ENCODE measurements at places on chromosomes 5 and 9. TPM values are rescaled to one million over a fixed set of nuclear protein-coding genes. Genes with fewer than 3 reads are reported as not detected.

The SYK gene
- total RNA-seq, result 0.36 TPM

The ADGRD2 gene
- not detected for total RNA-seq

The CARTPT gene
- 148 TPM for total RNA-seq

The ERGIC1 gene
- 67.1 TPM for total RNA-seq

The NANS gene
- total RNA-seq, result 41.4 TPM

The TUBB4B gene
- 134 TPM for total RNA-seq

The ZNF474 gene
- total RNA-seq, result not detected

The EIF4E1B gene
- 0.54 TPM for total RNA-seq

The ADAMTS2 gene
- total RNA-seq, result 1.5 TPM

The RASEF gene
- total RNA-seq, result 0.28 TPM

The TXNDC8 gene
- not detected for total RNA-seq

- H3K4me3 ChIP-seq, result peak within 1 kb of the TSS; percentile 89
- H3K4me1 ChIP-seq, result peaks cover 13% of the 10 kb centered on the region
- DNase-seq, result peak; percentile 54
- H3K27ac ChIP-seq, result no peak within 1 kb of the TSS
Observed at GRCh38 chr5:169300468-169301385, at the start of gene SLIT3. TSS of gene SLIT3 (minus strand) at chr5:169301139. CDS start at chr5:169300709, 430 bp downstream.

DNA sequence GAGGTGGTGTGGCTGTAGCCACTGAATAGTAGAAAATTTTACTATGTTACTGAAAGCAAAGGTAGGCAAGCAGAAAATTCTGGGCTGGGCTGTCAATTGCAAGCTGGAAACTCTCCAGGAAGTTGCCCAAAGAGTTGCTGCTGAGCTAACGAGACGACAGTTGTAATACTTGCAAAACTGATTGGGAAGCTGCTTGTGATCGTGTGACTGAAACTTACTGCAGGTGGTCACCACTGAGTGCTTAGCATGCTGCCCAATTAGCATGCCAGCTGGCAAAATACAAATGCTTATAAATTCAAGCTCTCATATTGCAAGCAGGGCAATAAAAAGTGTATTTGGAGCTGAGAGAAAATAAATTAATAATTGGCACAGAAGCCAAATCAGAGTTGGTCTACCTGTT lies 758.5 kb upstream of the EDIL3 start:
- H3K27me3 ChIP-seq, result no peaks in the 10 kb centered on the region
- H3K36me3 ChIP-seq, result no peaks in the 10 kb centered on the region
- H3K27ac ChIP-seq, result no peak overlapping the region

- no peak overlapping the region for H3K4me3 ChIP-seq
- H3K27me3 ChIP-seq, result no peaks in the 10 kb centered on the region
- H3K27ac ChIP-seq, result no peak overlapping the region
- no peak for DNase-seq
- H3K36me3 ChIP-seq, result no peaks in the 10 kb centered on the region
- H3K4me1 ChIP-seq, result no peaks in the 10 kb centered on the region
Observed at GRCh38 chr5:168995024-168995423, 305.9 kb downstream of the SLIT3 start.

- no peaks in the 10 kb centered on the region for H3K27me3 ChIP-seq
- no peak overlapping the region for H3K27ac ChIP-seq
- peaks cover 25% of the 10 kb centered on the region for H3K4me1 ChIP-seq
- no peaks in the 10 kb centered on the region for H3K36me3 ChIP-seq
- H3K4me3 ChIP-seq, result no peak overlapping the region
- DNase-seq, result no peak
Observed at GRCh38 chr5:38541174-38541725, 15.2 kb downstream of the LIFR start.

- H3K27me3 ChIP-seq, result no peaks in the 10 kb centered on the region
- no peak overlapping the region for H3K27ac ChIP-seq
- H3K36me3 ChIP-seq, result no peaks in the 10 kb centered on the region
- H3K4me1 ChIP-seq, result peaks cover 7% of the 10 kb centered on the region
Observed at GRCh38 chr9:106722051-106722753, 140.8 kb upstream of the ZNF462 start.

DNA sequence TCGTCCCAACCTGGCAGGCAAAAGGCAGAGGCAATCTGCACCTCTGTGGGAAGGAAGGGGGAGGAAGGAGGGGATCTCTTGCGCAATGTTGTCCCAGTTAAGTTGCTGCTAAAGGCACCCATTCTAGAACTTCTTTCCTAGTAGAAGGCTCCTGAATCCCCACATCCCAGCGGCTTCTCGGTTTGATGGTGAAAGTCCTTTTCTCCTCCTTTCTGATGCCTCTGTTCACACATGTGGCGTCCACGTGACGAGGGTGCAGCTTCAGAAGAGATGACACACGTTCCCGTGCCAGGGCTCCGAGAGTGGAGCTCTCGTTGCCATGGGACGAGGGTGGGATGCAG lies 96.9 kb upstream of the FCN2 start:
- no peaks in the 10 kb centered on the region for H3K4me1 ChIP-seq
- peaks cover 3% of the 10 kb centered on the region for H3K36me3 ChIP-seq
- no peak overlapping the region for H3K4me3 ChIP-seq
- no peak for DNase-seq

- peaks cover 2% of the 10 kb centered on the region for H3K27me3 ChIP-seq
- H3K36me3 ChIP-seq, result peaks cover 8% of the 10 kb centered on the region
- no peak overlapping the region for H3K27ac ChIP-seq
- H3K4me1 ChIP-seq, result peaks cover 2% of the 10 kb centered on the region
- DNase-seq, result no peak
- no peak overlapping the region for H3K4me3 ChIP-seq
Observed at GRCh38 chr5:143117821-143118220, 285.7 kb downstream of the NR3C1 start.

- H3K4me1 ChIP-seq, result no peaks in the 10 kb centered on the region
- H3K4me3 ChIP-seq, result no peak overlapping the region
- peaks cover 4% of the 10 kb centered on the region for H3K36me3 ChIP-seq
- H3K27me3 ChIP-seq, result peaks cover 1% of the 10 kb centered on the region
Observed at GRCh38 chr5:33650911-33651310, 210.1 kb downstream of the TARS1 start.

DNA sequence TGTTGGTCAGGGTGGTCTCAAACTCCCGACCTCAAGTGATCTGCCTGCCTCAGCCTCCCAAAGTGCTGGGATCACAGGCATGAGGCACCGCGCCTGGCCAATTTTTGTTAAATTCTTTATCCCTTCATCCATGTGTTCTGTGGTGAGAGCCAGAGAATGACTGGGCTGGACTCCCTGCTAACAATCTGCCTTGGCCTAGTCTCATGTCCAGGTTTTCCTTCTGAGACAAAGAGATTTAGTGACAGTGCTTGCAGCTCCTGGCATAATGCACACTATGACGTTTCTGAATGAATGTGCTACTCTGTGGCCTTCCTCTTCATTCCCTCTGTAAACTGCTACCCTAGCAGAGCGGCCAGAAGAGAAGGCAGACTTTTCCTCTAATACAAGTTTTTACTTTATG lies 79.3 kb downstream of the FOXD1 start:
- no peaks in the 10 kb centered on the region for H3K4me1 ChIP-seq
- no peaks in the 10 kb centered on the region for H3K36me3 ChIP-seq
- no peak overlapping the region for H3K27ac ChIP-seq
- H3K27me3 ChIP-seq, result no peaks in the 10 kb centered on the region
- DNase-seq, result no peak

- no peak overlapping the region for H3K27ac ChIP-seq
- no peak overlapping the region for H3K4me3 ChIP-seq
- no peak for DNase-seq
- no peaks in the 10 kb centered on the region for H3K36me3 ChIP-seq
Observed at GRCh38 chr5:169112016-169112415, 188.9 kb downstream of the SLIT3 start.

DNA sequence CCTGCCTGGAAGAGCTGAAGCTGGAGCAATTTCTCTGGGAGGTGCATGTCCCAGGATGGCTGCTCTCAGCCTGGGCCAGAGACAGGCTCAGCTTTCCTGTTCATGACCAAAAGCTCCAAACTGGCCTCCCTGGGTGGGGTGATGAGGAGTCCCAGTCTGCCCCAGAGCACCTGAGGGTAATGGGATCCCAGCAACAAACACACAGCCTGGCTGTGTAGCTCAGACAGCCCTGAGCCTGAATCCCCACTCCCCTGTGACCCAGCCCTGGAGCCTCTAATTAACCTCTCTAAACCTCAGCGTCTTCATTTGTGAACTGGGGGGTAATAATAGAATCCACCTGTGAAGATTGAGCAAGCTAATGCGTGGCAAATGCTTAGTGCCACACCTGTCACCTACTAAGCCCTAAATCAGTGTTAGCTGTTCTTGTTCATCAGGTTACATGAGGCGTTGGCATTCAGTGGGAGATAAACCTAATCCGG lies 67.5 kb downstream of the HSPA4 start:
- H3K27ac ChIP-seq, result no peak overlapping the region
- H3K36me3 ChIP-seq, result no peaks in the 10 kb centered on the region
- H3K4me1 ChIP-seq, result peaks cover 6% of the 10 kb centered on the region
- peak overlapping the region; percentile 37 for H3K4me3 ChIP-seq
- no peak for DNase-seq

DNA sequence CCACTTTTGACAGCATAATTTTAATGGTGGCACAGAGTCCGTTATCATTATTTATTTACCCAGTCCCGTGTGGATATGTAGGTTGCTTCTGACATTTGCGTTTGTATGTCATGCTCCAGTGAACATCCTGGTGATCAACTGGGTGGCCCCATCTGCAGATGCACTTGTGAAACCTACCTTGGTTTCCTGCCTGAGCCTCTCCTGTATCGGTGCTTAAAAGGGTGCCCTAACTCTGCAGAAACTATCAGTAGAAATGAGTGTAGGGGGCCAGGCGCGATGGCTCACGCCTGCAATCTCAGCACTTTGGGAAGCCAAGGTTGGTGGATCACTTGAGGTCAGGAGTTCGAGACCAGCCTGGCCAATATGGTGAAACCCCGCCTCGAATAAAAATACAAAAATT lies 92.1 kb upstream of the IER5L start:
- no peaks in the 10 kb centered on the region for H3K36me3 ChIP-seq
- H3K4me3 ChIP-seq, result no peak overlapping the region
- H3K27me3 ChIP-seq, result peaks cover 4% of the 10 kb centered on the region
- H3K27ac ChIP-seq, result no peak overlapping the region
- no peak for DNase-seq

- no peak overlapping the region for H3K4me3 ChIP-seq
- no peak for DNase-seq
- peaks cover 8% of the 10 kb centered on the region for H3K4me1 ChIP-seq
- H3K27ac ChIP-seq, result no peak overlapping the region
- no peaks in the 10 kb centered on the region for H3K27me3 ChIP-seq
Observed at GRCh38 chr9:16834817-16835216, 35.7 kb downstream of the BNC2 start.

DNA sequence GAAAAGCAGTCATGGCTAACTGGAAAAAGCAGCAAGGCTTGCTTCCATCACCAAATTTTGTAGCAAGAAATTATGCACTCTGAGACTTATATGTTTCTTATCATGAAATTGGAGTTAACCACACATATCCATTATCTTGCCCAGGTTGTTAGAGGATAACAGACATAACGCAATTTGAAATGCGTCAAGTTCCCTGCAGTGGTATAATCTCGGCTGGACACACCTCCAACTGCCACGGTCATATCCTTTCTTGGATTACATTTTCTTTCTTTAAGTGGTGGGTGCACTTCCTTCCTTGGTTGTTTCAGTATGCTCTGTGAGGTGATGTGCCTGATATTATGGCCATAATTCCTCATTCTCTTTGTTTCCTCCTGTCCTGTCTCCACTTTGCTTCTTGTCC lies 695.0 kb upstream of the DMAC1 start:
- no peak overlapping the region for H3K4me3 ChIP-seq
- H3K27ac ChIP-seq, result no peak overlapping the region
- no peak for DNase-seq
- H3K4me1 ChIP-seq, result peaks cover 5% of the 10 kb centered on the region
- no peaks in the 10 kb centered on the region for H3K36me3 ChIP-seq

DNA sequence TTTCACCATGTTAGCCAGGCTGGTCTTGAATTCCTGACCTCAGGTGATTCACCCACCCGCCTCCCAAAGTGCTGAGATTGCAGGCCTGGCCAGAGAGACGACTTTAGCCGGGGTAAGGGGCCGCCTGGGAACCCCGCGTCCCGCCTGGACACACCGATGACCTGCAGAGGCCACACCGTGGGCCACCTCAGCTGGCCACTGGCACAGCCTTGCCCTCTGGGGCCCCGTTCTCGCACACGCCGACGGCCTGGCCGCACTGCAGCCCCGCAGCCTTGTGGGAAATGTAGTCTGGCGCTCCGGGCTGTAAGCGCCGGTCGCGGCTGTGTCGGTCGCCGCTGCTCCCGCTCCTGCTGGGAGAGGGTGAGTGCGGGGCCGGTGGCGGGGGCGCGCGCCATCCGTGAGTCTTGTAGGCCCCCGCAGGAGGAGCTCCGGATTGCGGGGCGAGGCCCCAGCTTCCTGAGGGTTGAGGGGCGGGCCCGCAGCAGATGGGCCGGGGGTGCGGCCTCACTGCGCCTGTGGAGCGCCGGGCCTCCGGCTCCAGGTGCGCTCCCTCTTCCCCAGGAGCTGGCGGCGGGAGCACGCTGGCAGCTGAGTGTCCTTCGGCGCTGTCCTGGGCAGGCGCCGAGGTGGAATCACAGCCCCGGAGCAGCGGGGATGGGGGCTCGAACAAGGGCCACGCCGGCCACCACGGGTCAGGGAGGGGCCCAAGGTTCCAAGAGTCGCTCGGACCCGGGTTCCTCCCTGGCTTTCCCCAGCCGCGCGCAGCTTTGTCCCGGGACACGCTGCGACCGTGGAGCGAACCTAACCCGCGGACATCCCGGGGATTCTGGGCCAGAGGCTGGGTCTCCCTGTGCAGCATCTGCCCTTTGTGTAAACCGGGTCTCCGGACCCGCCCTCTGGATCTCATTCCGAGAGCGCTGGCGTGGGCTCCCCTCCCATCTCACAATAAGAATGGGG lies at the start of gene ZFP2:
ZFP2 (plus strand) TSS at position 299 of the 957 bp plus-strand sequence. CDS start 35,401 bp downstream, outside the sequence.
- DNase-seq, result peak; percentile 70
- no peak within 1 kb of the TSS for H3K27ac ChIP-seq
- H3K4me1 ChIP-seq, result peaks cover 3% of the 10 kb centered on the region

GRCh38 chr5:173016598-173017046 lies 33.1 kb downstream of the ATP6V0E1 start:
- H3K4me3 ChIP-seq, result no peak overlapping the region
- H3K36me3 ChIP-seq, result peaks cover 17% of the 10 kb centered on the region
- H3K27me3 ChIP-seq, result no peaks in the 10 kb centered on the region
- H3K27ac ChIP-seq, result peak overlapping the region; percentile 78

- H3K27me3 ChIP-seq, result no peaks in the 10 kb centered on the region
- DNase-seq, result no peak
- no peaks in the 10 kb centered on the region for H3K4me1 ChIP-seq
- H3K36me3 ChIP-seq, result no peaks in the 10 kb centered on the region
- H3K27ac ChIP-seq, result no peak overlapping the region
Observed at GRCh38 chr5:11302663-11303062, 541.6 kb upstream of the DAP start.

- H3K27me3 ChIP-seq, result peaks cover 13% of the 10 kb centered on the region
- peaks cover 53% of the 10 kb centered on the region for H3K36me3 ChIP-seq
- DNase-seq, result peak; percentile 70
- H3K4me1 ChIP-seq, result peaks cover 44% of the 10 kb centered on the region
- H3K27ac ChIP-seq, result peak within 1 kb of the TSS; percentile 84
Observed at GRCh38 chr5:141412854-141413539, at the start of gene PCDHGA10. TSS of gene PCDHGA10 (plus strand) at chr5:141412987. CDS start at chr5:141413176, 189 bp downstream.

- DNase-seq, result no peak
- no peaks in the 10 kb centered on the region for H3K27me3 ChIP-seq
- peaks cover 57% of the 10 kb centered on the region for H3K36me3 ChIP-seq
- no peaks in the 10 kb centered on the region for H3K4me1 ChIP-seq
Observed at GRCh38 chr5:171397190-171397589, 9.5 kb downstream of the NPM1 start.

GRCh38 chr5:14783691-14784090 lies 87.9 kb downstream of the ANKH start:
- H3K4me3 ChIP-seq, result no peak overlapping the region
- DNase-seq, result no peak
- H3K27me3 ChIP-seq, result peaks cover 3% of the 10 kb centered on the region
- no peak overlapping the region for H3K27ac ChIP-seq

Measured in endothelial cell (in vitro differentiated cells).